ENCODE measurements at places on chromosomes 1 and 21.

DNA sequence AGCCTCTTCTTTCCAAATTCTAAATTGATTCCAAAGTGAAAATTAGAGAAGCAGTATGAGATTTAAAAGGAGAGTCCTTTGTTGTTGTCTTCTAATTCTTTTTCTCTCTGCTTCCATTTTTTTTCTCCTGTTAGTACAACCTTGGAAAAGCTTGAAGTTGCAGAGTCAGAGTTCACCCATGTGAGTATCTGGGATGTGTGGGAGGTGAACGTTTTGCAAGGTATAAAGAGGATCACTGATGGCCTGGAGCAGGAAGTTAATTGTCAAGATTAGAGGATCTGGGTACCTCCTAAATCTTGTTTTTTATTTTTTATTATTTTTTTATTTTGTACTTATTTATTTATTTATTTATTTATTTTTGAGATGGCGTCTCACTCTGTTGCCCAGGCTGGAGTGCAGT, 7.7 kb upstream of the PSMD4 start:
- DNase-seq, result no peak

- DNase-seq, result no peak
Measured at GRCh38 chr1:1264868-1265272, 8.8 kb downstream of the UBE2J2 start.

- DNase-seq, result no peak
Measured at GRCh38 chr1:157352216-157352615, 200.1 kb downstream of the FCRL5 start.

DNA sequence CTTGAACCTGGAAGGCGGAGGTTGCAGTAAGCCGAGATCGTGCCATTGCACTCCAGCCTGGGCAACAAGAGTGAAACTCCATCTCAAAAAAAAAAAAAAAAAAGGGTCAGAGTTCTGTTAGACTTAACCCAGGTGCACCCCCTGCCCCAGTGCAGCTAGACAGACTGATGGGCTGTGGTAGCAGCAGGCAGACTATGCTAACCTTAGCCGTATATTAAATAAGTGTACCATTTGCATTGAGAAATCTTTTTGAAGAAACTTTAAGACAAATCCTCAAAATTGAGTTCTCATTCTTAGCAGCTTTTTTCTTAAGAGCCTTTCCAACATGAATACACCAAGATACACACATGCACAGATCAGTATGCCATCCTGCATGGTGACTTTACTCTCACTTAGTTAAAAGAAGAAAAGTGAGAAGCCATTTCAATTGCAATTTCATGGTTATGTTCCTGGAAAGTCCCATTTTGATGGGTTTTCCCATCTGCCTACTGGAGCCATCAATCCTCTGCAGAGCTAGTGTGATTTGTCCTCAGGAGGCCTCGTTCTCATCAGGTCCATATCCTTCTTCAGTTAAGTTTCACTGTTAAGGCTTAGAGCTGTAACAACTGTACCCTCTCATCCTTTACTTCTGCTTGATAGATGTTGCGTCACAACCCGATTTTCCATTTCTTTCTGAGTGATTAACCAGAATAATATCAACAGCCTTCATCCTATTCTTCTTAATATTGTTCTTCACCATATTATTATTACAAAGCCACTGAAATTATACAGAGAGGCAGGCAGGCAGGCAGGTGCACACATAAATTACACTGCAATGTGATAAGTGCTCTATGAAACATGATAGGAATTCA, 7.3 kb downstream of the FCRLB start:
- no peak for DNase-seq

- no peak for DNase-seq
Measured at GRCh38 chr21:33434770-33435360, 31.7 kb downstream of the IFNGR2 start.

GRCh38 chr1:20740781-20741180, 8.3 kb upstream of the SH2D5 start:
- DNase-seq, result no peak

- DNase-seq, result no peak
Measured at GRCh38 chr1:118250232-118250631, 65.2 kb upstream of the SPAG17 start.

DNA sequence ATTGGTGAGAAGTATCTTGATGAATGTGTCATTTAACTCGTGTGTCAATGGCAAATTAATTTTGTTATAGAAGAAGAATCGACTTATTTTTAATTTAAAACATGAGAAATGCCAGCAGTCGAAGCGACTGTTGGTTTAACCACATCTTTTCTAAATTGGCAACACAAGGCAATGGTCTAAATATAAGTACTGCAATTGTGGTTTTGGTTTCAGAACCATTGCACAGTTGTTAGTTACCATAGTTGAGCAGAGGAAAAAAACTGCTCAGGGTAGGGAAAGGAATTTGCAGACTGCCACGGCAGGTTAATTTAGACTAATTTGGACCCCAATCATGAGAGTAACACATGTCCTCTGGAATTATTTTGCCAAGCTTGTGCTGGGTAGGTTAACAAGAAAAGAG, 185.6 kb upstream of the RUNX1 start:
- DNase-seq, result no peak

Data from stimulated activated CD8-positive, alpha-beta memory T cell treated with anti-CD3 and anti-CD28 coated beads, Interleukin-7, amount 100 ng/mL, for 1 hour (primary cell).